ENCODE measurements at places on chromosomes 2 and 18. TPM values are rescaled to one million over a fixed set of nuclear protein-coding genes. Genes with fewer than 3 reads are reported as not detected.

DNA sequence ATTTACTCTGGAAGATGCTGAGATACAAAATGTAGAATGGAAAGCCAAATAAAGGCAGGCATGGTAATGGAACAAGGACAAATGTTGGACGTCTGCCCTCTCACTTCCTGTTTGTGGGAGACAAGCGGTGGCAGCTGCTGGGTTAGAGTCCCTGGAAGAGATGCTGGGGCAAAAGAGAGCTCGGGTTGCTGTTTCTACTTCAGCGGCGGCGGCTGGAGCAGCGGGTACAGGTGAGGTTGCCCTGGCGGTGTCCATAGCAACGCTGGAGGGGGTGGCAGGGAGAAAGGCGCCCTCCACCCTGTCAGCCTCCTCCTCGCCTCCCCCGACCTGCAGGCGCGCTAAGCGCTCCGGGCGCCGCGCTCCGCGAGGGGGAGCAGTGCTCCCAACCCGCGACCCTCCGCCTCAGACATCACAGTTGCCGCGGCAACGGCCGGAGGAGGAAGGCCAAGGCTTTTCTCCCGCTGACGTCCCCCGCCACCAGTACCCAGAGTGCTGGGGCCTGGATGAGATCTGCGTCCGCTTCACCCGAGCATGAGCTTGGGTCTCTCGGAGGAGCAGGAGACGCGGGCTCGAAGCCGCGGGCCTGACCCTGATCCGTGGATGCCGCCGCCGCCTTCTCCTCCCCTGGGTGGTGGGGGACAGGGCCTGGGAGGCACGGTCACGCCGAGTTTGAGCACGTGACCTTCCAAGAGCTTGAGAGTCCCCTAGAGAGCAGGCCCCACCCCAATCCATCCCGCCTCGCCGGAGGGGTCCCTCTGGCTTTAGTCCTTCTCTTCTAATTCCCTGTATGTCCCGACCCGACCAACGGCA, 65.6 kb downstream of the NOL4 start:
- DNase-seq, result peak; percentile 32

SULT1C4 gene
- polyA plus RNA-seq, result 42.6 TPM

CPO gene
- polyA plus RNA-seq, result 1.3 TPM

GRCh38 chr2:123839326-123839725, 185.8 kb upstream of the CNTNAP5 start:
- no peak for DNase-seq

- DNase-seq, result no peak
Observed at GRCh38 chr18:47968721-47969120, 38.3 kb upstream of the SMAD2 start.

NOSTRIN gene
- 34.0 TPM for polyA plus RNA-seq

UPP2 gene
- polyA plus RNA-seq, result 3.0 TPM

DNA sequence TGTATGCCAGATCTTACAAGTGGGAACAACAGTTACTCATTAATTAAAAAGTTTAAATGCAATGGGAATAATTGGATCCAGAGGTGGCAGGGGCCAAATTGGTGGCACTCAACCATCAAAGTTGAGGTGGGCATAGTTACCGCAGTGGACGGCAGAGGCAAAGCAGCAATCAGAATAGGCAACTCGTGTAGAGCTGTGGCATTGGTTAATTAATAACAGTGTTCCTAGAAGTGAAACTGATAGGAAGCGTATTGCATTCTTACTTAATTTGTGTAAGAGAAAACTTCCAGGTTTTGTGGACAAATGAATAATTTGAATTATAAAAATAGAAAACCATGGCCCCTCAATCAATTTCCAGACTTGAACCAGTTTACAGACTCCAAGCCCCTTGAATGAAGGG, 1068.2 kb upstream of the ACVR2A start:
- no peak for DNase-seq

- no peak for DNase-seq
Observed at GRCh38 chr18:8959551-8960135, 142.9 kb upstream of the NDUFV2 start.

DNA sequence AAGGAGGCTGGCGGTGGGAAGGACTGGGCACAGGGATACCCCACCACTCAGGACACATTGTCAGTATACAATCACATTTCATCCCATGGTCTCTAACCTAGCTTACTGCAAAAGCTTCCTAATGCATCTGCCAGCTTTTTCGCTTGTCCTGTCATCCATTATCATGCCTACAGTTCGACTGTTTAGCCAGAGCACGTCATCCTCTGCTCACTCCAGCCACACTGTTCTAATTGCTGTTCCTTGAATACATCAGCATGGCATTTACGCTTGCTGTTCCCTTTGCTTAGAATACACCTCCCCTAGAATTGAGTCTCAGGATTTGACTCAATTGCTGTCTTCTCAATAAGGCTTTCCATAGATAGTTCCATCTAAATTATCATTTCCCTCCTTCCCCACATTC, 166.3 kb downstream of the CCDC148 start:
- no peak for DNase-seq

SP140 gene
- polyA plus RNA-seq, result 0.97 TPM

DNA sequence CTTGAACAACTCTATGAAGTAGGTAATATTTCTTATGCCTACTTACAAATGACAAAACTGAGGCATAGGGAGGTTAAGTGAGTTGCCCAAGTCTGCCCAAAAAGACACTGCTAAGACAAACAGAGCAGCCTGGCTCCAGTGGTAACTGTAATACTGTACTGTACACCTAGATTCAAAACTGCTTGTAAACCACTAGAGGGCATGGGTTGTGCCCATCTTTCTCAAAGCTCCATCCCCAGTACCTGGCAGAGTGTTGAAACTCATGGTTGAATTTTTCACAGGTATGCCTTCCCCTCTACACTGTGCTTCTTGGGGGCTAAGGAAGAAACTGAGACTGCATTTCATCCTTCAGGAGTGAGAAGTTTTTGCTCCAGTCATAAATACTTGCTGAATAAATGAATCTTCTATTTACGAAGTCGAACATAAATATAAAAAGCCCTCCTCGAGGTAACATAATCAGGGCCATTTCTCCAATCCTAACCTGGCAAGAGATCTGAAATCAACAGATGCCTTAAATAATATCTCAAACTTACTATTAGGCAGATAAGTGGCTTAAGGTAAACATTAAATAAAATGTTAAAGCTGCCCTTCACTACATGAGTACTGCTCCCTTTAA, 2.0 kb downstream of the PPP4R1 start:
- DNase-seq, result no peak

ZNF396 gene
- polyA plus RNA-seq, result 7.0 TPM

MBP gene
- 17.5 TPM for polyA plus RNA-seq

GRCh38 chr2:148013876-148014275, 6.7 kb downstream of the ORC4 start:
- DNase-seq, result no peak

- no peak for DNase-seq
Observed at GRCh38 chr2:210519594-210519993, 36.8 kb upstream of the CPS1 start.

GRCh38 chr2:102975996-102976975, 214.5 kb downstream of the TMEM182 start:
- DNase-seq, result peak; percentile 39

DNA sequence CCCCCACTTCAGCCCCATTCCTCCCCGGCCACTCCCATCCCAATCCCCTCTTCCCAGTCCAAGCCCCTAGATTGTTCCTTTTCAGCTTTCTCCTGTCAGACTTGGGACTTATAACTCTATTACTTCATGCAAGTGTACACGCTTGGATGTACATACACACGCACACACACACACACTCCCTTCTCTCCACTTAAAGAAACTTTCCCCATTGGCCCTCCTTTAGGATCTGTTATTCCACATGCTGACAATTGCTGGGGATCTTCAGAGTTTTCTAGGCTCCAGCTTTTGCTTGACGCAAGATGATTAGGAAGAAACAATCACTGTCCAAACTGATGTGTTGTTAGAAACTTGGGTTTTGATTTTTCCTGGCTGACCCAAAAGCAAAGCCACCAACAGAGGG, 75.4 kb downstream of the CDK15 start:
- no peak for DNase-seq

HOXD12 gene
- 0.42 TPM for polyA plus RNA-seq

- DNase-seq, result no peak
Observed at GRCh38 chr2:31231571-31232302, 2.2 kb upstream of the EHD3 start.

DNA sequence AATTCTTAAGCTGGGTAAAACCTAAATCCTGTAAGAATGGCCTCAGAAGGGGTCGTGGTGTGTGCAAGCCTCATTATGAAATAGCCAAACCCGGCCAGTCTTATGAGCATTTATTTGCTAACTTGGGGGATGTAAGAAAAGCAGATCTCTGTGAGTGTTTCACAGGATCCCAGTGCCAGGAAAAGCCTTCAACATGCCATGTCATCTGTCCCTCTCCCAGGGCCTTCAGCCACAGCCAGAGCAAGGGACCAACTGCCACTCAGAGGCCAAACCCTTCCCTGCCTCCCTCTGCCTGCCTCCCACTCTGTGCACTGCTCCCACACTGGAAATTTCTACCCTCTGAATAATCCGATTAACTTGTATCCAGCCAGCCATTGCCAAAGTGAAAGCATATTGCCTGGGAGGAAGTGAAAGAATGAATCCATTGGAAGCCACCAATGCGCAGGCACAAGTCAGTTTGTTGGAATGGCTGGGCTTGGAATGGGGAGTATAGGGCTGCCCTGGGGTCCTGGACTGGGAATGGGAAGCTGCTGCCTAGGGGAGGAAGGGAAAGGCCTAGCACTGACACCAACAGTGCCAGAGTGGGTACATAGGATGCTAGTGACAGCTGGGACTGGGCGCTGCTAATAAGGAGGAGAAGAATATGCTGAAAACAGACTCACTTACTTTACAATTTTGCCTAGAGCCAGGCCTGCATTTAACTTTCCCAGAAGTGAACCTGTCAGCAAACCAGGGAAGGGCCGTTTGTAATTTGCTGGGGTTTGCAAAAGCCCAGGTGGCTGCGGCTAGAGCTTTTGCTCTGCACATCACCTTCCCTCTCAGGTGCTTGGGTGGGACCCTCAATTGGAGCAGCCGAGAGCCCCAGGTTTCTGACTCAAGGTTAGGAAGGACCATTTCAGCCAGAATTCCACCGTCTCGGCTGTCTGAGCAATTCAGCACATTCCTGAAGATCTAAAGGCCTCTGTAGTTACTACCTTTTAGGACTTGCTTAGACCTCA, 146.6 kb upstream of the NCK2 start:
- no peak for DNase-seq

GRCh38 chr18:22503803-22504202, 86.1 kb upstream of the CTAGE1 start:
- DNase-seq, result no peak

DPYSL5 gene
- polyA plus RNA-seq, result 5.5 TPM

PLB1 gene
- 1.7 TPM for polyA plus RNA-seq

PCARE gene
- polyA plus RNA-seq, result 0.43 TPM

DNA sequence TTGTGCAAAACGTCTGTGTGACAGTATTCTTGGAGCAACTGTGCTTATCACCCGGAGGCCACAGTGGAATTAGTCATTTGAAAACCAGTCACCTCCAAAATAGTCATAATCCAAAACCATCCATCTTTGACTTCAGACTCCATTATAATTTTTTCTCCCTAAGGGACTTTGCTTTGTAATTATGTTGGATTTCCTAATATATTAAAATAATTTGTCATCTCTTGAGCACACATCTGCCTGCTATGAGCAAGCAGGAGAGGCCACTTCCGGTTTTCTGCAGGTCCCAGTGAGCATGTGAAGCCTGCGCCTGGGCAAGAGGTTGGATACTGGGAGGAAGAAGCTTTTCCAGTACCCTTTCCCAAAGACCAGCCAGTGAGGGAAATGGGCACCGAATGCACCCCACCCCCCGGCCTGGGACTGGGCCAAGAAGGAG, 57.7 kb downstream of the ODC1 start:
- no peak for DNase-seq

DNA sequence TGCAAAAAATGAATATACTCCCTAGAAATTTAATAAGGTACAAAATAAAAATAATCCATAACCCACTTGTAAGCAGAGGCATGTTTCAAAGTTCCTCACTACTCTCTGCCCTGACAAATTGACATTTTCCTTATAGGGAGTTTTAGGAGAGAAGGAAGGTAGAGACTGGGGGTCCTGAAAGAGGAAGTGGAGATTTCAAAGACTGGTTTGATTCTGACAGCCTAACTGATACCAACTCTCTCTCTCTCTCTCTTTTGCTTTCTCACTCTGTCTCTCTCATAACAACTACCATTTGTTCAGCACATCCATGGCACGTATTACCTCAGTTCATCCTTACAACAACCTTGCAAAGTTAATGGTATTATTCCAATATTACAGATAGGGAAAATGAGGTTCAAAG, 18.6 kb downstream of the FZD7 start:
- no peak for DNase-seq

DNA sequence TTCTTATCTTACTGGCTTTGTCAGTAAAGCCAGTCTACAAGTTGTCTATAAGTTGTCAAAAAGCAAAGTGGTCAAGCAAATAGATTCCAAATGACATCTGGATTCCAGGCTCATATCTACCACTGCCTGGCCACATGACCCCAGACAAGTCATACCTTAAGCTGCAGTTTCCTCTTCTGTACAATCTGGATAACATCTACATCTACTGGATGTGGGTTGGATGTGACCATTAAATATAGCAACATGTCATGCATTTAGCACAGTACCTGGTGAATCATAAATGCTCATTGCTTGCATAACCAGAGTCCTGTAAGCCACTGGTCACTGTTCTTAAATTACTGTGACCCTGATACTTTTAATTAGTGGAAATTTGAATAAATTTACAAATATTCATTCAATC, 16.8 kb downstream of the COBLL1 start:
- DNase-seq, result no peak

TRAF3IP1 gene
- 22.8 TPM for polyA plus RNA-seq

GRCh38 chr2:25851740-25852503, 26.4 kb downstream of the ASXL2 start:
- peak; percentile 20 for DNase-seq

FAM124B gene
- 2.4 TPM for polyA plus RNA-seq

GRCh38 chr2:1607971-1608688, 136.2 kb downstream of the PXDN start:
- DNase-seq, result no peak

DNA sequence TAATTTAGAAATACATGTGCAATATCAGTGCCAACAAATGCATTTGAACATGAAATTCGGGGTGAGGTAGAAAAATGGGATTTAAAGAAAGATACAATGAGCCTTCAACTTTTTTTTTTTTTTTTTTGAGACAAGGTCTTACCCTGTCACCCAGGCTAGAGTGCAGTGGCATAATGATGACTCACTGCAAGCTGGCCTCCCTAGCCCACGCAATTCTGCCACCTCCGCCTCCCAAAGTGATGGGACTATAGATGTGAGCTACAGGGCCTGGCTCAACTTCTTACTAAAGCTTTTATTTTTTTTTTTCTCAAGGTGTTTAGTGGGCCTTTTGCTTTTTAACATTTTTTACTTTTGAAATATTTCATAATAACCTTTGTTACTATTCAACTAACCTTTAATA, 365.6 kb downstream of the LRRTM4 start:
- DNase-seq, result no peak

GRCh38 chr2:65370387-65371073, 61.9 kb downstream of the SPRED2 start:
- no peak for DNase-seq

CCDC141 gene
- 0.41 TPM for polyA plus RNA-seq

- DNase-seq, result no peak
Observed at GRCh38 chr2:105180491-105180972, 61.0 kb upstream of the GPR45 start.

KCNG3 gene
- 0.80 TPM for polyA plus RNA-seq

GATA6 gene
- 8.7 TPM for polyA plus RNA-seq

Measured in right renal cortex interstitium (tissue), 3 donors.